Activated T-helper 1 cell treated with anti-CD3 and anti-CD28 coated beads, Interleukin-12 subunit alpha, Interleukin-12 subunit beta, Interleukin-2, Interleukin-4 antibody, amounts not matched to agents 30 ng/mL and 10 ng/mL and 1 ng/mL, durations not matched to agents 14 hours and 24 hours and 36 hours (primary cell): ENCODE measurements at places on chromosomes 1 and 21. TPM values are rescaled to one million over a fixed set of nuclear protein-coding genes. Genes with fewer than 3 reads are reported as not detected.

DNA sequence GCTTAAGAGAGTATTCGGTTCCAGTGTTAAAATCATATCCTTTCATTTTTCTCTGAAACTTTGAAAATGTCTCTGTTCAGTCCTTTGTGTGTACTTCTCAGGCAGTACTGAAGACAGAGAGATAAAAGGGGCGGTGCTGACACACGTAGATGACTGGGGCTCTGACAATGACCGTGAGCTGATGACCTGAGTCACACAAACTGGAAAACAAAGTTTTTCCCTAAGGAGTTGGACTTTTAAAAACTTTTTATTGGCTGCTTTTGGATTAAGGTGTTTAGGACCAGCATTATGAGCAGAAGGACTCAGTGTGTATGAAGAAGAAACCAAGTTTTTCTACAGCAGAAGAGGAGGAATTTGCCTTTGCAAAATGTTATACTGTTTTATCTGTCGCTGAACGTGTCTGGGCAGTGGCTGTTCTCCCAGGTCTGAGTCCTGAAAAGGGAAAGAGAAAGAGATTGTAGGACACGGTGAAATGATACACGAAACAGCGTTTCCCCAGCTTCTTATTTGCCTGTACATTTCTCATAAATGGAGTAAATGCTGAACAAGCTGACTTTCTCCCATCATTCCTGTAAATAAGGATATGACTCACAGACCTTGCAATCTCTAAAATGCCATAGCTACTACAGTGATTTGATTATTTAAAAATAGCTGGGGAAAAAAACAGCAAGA is 51.5 kb downstream of the MAP3K7CL start:
- DNase-seq, result no peak

DNA sequence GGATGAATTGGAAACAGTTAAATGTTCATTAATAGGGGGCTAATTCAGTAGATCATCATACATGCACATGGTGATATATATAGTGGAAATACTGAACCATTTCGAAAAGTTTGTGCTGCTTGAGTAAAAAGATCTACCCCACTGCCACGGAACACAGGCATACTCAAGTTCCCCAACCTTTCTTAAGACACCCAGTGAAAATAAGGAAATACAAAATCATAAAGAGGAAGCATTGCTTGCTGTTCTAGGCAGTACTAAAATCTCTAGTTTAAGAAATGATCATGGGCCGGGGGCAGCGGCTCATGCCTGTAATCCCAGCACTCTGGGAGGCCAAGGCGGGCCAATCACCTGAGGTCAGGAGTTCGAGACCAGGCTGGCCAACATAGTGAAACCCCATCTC is 37.6 kb upstream of the KIRREL1 start:
- no peak for DNase-seq

The TRNP1 gene
- total RNA-seq, result 2.0 TPM in 2 replicates

- DNase-seq, result no peak
These were observed 451.1 kb downstream of the LTN1 start for GRCh38 chr21:28541371-28542112.

The PHACTR4 gene
- 28.9 and 31.8 TPM in 2 replicates for total RNA-seq

GRCh38 chr1:213466541-213466940 is 415.5 kb downstream of the RPS6KC1 start:
- no peak for DNase-seq

- DNase-seq, result no peak
These were observed 264.6 kb downstream of the HHIPL2 start for GRCh38 chr1:222283147-222283768.

- DNase-seq, result no peak
These were observed 31.7 kb upstream of the COQ8A start for GRCh38 chr1:226908419-226908818.

GRCh38 chr1:232555494-232556210 is 74.3 kb downstream of the SIPA1L2 start:
- no peak for DNase-seq

The PRELP gene
- not detected in 2 replicates for total RNA-seq

- DNase-seq, result no peak
These were observed 300.3 kb downstream of the ASTN1 start for GRCh38 chr1:176864211-176864610.

- no peak for DNase-seq
These were observed 24.7 kb upstream of the DMRTA2 start for GRCh38 chr1:50447961-50448360.

- DNase-seq, result no peak
These were observed 28.7 kb downstream of the COL6A2 start for GRCh38 chr21:46126309-46127238.

The HENMT1 gene
- 17.9 and 20.7 TPM in 2 replicates for total RNA-seq

DNA sequence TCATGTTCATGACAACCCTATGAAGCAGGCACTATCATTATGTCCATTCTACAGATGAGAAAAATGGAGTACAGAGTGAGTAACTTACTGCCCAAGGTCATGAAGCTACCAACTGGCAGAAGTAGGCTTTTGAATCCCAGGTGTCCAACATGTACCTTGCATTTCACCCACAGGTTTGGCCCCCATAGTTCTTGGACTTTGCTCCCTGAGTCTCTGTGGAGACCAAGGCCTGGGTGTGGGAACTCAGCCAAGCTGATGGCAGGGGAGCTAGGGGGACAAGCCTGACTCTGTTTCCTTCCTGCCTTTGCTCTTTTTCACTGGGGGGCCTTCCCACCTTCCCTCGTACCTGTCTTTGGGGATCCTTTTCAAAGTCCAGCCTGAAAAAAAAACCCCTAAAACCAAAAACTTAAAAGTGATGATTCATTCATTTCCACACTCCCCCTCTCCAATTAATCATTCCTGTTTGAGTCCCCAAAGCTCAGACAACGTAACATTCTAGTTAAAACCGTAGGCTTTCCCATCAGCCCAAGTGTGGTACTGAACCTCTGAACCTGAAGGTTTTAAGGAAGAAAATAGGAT is 8.5 kb upstream of the TTC22 start:
- DNase-seq, result no peak

DNA sequence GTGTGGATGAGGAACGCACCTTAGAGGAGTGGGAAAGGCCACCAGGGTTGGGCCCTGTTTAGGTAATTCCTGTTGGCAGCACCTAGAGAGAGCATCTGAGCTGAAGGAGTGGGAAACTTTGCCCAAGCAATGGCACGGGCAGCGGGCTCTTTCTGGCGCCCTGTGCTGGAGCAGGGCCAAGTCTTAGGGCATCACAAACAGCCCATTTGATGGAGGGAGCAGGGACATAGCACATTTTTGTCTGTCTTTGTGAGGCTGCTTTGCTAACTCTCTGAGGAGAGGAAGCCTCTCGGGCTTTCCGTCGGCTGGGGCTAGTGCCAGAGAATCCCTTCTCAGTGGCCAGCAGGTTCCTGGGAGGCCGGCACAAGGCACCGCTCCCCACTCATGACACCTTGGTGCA is 22.5 kb upstream of the CNTN2 start:
- no peak for DNase-seq

DNA sequence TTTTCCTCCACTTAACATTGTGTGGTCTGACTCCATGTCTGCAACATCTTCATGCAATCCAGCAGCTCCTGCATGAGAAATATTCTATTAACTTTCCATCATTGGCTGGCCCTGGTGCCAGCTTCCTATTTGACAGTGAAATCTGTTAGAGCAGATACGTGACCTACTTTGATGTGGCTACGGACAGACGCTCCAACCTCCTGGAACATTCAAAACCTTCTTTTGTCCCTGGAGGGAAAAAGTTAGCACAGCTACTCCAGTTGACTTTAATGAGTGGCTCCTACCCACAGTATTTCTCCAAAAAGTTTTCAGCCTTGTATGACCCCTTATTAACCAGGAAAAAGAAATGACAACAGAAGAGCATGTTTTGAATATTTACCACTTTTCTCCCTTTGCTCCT is 22.0 kb downstream of the PRAMEF20 start:
- DNase-seq, result no peak

GRCh38 chr1:72942008-72942407 is 659.7 kb upstream of the NEGR1 start:
- no peak for DNase-seq
